ENCODE measurements at places on chromosomes 4 and X. TPM values are rescaled to one million over a fixed set of nuclear protein-coding genes. Genes with fewer than 3 reads are reported as not detected.

The MAGEA2B gene
- total RNA-seq: not detected

The PABPC5 gene
- 5.2 TPM for total RNA-seq

The NMU gene
- 5.1 TPM for total RNA-seq

The CTAG2 gene
- total RNA-seq: not detected

The RAB40A gene
- total RNA-seq: 0.88 TPM

The AKAP14 gene
- total RNA-seq: not detected

The SPOCK3 gene
- total RNA-seq: 6.1 TPM

The RASSF6 gene
- total RNA-seq: 5.3 TPM

The PAGE2B gene
- total RNA-seq: 0.70 TPM

The HTN3 gene
- not detected for total RNA-seq

The TRIM2 gene
- total RNA-seq: 113 TPM

The IL1RAPL1 gene
- total RNA-seq: 11.2 TPM

The PPP2R2C gene
- 1.1 TPM for total RNA-seq

The QRFPR gene
- total RNA-seq: 2.9 TPM

The BEND2 gene
- total RNA-seq: not detected

The OPRPN gene
- not detected for total RNA-seq

The TCEAL7 gene
- 26.8 TPM for total RNA-seq

The ITIH6 gene
- total RNA-seq: not detected

The SLC10A3 gene
- 17.9 TPM for total RNA-seq

The RTL9 gene
- total RNA-seq: 0.18 TPM

The IBSP gene
- total RNA-seq: not detected

The GPR143 gene
- total RNA-seq: 7.8 TPM

The ADD1 gene
- total RNA-seq: 282 TPM

The CXorf49B gene
- total RNA-seq: not detected

The HSFX4 gene
- total RNA-seq: not detected

The TMPRSS11A gene
- total RNA-seq: not detected

The AMTN gene
- total RNA-seq: not detected

The STPG2 gene
- total RNA-seq: 1.4 TPM

The FRMPD3 gene
- 0.35 TPM for total RNA-seq

The HHIP gene
- 1.6 TPM for total RNA-seq

The VCX3A gene
- total RNA-seq: not detected

The SYN1 gene
- total RNA-seq: 0.64 TPM

The NPY1R gene
- 26.4 TPM for total RNA-seq

The HSFX2 gene
- 1.2 TPM for total RNA-seq

The TGIF2LX gene
- total RNA-seq: not detected

The TBX22 gene
- 2.8 TPM for total RNA-seq

The EDA2R gene
- 0.58 TPM for total RNA-seq
